ENCODE measurements at places on chromosomes 12 and 14.
A peak's percentile ranks its signal among the peaks of the same experiment; 100 is the strongest.

GRCh38 chr12:88781909-88782308 lies 201.6 kb upstream of the KITLG start:
- DNase-seq: no peak

DNA sequence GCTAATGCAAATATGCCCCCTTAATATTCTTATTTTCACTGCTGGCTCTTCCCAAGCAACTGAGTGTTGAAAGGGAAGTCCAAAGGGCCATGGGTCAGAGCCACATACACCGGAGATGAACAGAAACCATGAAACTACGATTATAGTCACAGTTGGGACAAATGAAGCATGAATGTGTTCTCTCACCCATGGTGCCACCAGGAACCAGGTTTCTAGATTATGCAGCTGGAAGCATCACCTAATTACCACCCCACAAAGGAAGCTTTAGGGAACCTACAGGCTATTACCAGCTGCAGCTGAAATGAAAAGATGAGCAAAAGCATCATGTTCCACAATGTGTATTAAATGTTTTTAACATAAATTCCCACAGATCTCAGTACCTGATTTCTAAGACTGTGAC lies 15.4 kb downstream of the TMTC1 start:
- no peak for DNase-seq

- DNase-seq: no peak
These were observed 27.4 kb upstream of the RXYLT1 start for GRCh38 chr12:63752283-63752682.

GRCh38 chr14:65208548-65208947 lies 106.2 kb upstream of the MAX start:
- no peak for DNase-seq

DNA sequence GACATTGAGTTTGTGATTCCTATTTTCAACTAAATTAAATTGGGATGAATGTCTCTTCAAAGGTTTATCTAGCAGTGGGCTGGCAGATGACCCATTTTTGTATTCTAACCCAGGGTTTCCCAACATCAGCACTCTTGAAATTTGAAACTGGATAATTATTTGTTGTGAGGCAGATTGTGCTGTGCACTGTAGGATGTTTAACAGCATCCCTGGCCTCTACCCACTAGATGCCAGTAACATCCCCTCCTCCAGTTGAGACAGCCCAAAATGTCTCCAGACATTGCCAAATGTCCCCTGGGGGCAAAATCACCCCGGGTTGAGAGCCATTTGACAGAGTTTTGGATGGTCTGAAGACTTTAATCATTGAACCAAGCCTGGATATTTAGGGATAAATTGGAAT lies 11.1 kb downstream of the DAAM1 start:
- no peak for DNase-seq

GRCh38 chr14:92310776-92311375 lies 12.1 kb upstream of the SLC24A4 start:
- DNase-seq: no peak

DNA sequence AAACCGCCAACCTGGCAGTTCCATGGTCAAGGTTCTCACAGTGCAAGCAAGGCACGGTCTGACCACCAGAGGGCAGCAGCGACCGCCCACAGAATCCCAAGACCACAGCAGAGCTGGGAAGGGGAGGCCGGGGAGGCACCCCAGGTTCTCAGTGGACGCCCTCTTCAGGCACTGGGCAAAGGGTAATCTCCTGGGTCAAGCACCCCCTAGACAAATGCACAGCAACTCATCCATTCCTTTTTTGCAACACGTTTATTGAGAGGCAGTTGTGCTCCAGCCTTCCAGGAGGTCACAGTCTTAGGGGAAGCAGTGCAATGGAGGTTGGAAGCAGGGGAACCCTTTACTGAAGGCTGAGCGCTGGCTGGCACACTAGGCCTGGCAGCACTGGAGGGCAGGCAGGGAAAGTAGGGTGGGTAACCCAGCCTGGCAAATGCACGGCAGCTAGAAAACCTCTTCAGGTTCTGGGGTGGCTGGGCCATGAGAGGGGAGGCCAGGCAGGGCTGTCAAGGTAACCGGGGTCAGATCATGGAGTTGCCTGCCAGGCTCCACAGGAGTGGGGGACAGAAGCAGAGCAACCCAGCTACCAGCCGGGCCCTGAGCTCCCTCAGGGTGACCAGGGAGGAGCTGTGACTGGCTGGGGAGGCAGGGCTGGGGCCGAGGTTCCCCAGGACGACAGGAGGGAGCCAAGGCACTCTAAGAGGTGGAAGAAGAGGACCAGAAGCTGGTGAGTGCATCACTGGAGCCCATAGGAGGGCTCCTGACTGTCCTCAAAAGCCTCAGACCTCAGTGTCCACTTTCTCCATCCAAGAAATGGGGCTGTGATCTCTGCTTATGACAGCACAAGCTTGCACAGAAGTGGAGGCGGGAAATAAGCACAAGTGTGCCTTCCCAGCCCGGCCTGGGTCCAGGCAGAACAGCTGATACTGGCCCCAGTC lies 1.8 kb upstream of the RHOF start:
- DNase-seq: peak; percentile 76

DNA sequence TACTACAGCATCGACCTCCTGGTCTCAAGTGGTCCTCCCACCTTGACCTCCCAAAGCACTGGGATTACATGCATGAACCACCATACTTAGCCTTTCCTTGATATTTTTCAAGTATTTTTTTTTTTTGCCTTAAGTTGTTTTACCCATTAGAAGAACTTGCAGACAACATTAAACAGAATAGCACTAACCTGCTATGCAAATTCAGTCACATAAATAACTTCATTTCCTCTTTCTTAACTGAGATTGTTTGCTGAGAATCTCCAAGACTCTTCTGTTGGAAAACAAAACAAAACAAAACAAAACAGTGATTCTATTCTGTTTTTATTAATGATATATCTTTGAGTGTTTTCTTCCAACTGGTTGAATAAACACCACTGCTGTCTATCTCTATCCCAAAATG lies 115.9 kb upstream of the IFNG-AS1 start:
- DNase-seq: no peak

DNA sequence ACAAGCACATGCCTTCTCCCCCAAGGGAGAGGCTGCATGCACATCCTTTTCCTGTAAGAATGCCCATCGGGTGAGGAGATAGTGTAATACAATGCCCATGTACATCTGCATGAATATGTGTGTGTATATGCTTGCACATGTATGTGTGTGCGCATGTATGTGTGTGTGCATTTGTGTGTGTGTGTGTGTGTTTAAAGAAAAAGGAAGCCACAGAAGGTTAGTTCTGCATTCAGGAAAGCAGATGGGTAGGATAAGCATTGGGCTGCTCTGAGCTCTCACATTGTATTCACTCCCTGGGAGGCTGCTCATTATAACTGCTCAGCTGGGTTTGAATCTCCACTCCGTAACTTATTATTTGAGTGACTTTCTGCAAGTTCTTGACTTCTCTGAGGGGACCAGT lies 74.3 kb downstream of the GALNT8 start:
- no peak for DNase-seq
